ENCODE measurements at places on chromosomes 3 and 15. TPM values are rescaled to one million over a fixed set of nuclear protein-coding genes. Genes with fewer than 3 reads are reported as not detected.

DNA sequence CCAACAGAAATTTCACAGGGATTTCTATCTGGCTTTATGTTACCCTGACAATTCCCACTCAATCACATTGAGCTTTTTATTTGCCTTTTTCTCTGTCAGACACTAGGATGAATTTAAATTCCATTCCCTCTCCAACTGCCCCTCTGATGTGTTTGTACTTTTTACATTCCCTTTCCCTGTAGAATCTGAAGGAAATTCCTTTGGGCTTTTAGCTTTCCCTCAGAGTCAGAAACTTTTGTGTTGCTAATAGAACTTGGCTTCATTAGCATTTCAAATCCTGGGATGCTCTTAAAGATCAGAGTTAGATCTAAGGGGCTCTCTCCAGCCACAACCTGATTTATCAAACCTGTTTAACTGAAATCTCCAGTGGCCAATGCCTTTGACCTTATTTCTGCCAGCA, 7.9 kb upstream of the RARB start:
- DNase-seq, result no peak
- no peak overlapping the region for H3K4me3 ChIP-seq
- peaks cover 5% of the 10 kb centered on the region for H3K27me3 ChIP-seq

Gene CA12
- not detected for total RNA-seq

DNA sequence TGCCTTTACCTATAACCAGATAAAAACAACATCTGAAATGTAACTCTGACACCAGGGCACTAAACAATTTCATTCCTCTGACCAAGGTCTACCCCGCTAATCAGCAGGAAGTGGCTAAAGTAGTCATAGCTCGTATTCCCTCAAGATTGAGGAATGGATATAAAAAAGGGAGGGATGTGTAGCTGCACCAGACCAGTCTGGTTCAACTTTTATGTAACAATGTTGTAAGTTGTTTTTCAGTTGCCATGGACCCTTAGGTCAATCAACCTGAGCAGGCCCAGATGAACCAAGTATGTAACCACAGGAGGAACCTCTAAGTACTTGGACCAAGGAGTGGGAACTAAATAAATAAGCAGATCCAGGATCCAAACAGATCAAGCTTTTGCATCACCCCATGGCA, 28.4 kb upstream of the IFT57 start:
- H3K36me3 ChIP-seq, result peaks cover under 1% of the 10 kb centered on the region
- no peaks in the 10 kb centered on the region for H3K27me3 ChIP-seq
- no peak for DNase-seq
- H3K4me3 ChIP-seq, result no peak overlapping the region

GRCh38 chr15:60972866-60973265, 256.2 kb downstream of the RORA start:
- no peaks in the 10 kb centered on the region for H3K36me3 ChIP-seq
- H3K4me1 ChIP-seq, result peaks cover 3% of the 10 kb centered on the region
- H3K27me3 ChIP-seq, result peaks cover 6% of the 10 kb centered on the region
- DNase-seq, result no peak
- H3K4me3 ChIP-seq, result no peak overlapping the region

GRCh38 chr3:188207941-188208515, 54.1 kb downstream of the LPP start:
- H3K4me1 ChIP-seq, result no peaks in the 10 kb centered on the region
- DNase-seq, result no peak
- H3K36me3 ChIP-seq, result peaks cover 9% of the 10 kb centered on the region
- no peaks in the 10 kb centered on the region for H3K27me3 ChIP-seq

Gene SYNM
- 0.69 TPM for total RNA-seq

GRCh38 chr3:2771193-2771592, 339.0 kb downstream of the IL5RA start:
- H3K36me3 ChIP-seq, result no peaks in the 10 kb centered on the region
- H3K4me1 ChIP-seq, result no peaks in the 10 kb centered on the region
- no peaks in the 10 kb centered on the region for H3K27me3 ChIP-seq
- H3K27ac ChIP-seq, result no peak overlapping the region

- H3K27ac ChIP-seq, result no peak overlapping the region
- no peaks in the 10 kb centered on the region for H3K4me1 ChIP-seq
- H3K27me3 ChIP-seq, result peaks cover 6% of the 10 kb centered on the region
Measured at GRCh38 chr3:153785901-153786300, 335.3 kb upstream of the ARHGEF26 start.

DNA sequence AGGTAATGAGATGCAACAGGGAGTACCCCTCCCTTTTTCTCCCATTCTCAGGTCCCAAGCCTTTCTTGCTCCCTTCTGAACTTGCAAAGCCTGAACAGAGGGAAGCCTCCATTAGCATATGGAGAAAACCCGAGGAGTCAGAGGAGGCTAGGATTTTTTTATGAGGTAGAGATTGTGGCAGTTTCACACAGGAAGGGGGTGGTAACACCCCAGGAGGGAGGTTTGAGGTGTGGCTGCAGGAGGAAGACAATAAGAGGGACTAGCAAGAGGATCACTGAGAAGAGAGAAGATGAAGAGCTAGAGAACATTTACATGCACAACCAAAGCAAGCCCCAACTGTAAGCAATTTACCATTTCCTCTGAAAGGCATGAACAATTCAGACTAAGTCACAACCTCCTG, 322.7 kb downstream of the SV2B start:
- no peak overlapping the region for H3K27ac ChIP-seq
- no peak for DNase-seq

DNA sequence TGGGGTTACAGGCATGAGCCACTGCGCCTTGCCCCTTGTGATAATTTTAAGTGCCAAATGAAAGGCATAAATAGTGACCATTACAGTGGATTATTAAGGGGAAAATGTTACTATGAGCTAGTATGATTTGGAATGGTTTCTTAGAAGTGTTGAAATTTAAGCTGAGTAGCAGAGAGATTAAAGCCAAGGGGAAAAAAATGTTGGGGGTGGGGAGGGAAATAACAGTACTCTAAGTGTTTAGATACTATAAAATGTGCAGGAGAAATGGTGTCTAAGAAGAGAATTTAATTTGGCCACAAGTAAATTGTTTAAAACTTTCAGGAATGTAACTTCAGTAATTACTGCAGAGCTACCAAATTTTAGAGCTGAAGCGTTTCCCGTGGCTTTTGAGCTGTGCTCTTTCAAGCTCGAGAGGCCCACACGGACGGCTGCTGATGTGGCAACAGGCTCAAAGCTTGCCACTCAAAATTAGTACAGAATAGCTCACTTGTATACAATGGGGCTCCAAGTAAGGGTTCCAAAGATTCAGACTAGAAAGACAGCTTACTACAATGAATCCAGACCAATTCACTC, 23.9 kb upstream of the SLC12A8 start:
- no peak overlapping the region for H3K4me3 ChIP-seq
- peaks cover 27% of the 10 kb centered on the region for H3K4me1 ChIP-seq
- H3K27me3 ChIP-seq, result no peaks in the 10 kb centered on the region
- no peak overlapping the region for H3K27ac ChIP-seq

DNA sequence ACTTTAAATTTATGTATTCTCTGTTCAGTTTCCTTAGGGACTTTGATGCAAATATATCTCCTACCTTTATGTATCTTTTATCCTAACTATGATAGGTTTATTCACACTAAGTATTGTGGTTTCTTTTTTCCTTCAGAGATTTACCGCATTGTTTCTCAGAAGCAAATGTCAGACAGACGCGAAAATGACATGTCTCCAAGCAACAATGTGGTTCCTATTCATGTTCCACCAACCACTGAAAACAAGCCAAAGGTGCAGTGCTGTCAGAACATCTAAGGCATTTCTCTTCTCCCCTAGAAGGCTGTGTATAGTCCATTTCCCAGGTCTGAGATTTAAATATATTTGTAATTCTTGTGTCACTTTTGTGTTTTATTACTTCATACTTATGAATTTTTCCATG, 18.3 kb downstream of the RAB11A start:
- H3K27ac ChIP-seq, result peak overlapping the region; percentile 80
- peaks cover 76% of the 10 kb centered on the region for H3K4me1 ChIP-seq
- DNase-seq, result peak; percentile 72
- H3K4me3 ChIP-seq, result no peak overlapping the region

DNA sequence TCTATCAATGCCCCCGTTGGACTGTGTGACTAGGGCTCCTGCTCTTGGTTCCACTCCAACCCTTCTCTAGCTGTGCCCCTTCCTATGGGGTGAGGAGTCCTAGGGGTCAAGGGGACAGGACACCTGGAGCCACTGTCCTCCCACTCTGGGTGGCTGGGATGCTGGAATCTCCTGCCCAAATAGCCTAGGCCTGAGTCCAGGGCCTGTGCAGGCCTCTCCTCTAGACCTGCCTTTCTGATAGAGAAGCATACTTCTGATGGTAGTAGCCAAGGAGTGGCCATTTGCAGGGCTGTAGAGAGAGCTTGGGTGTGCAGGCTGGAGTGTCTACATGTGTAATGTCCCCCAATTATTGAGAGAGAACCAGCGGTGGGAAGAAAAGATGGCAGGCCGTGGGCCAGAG, 54.2 kb downstream of the ITGA11 start:
- H3K4me1 ChIP-seq, result peaks cover 8% of the 10 kb centered on the region
- DNase-seq, result no peak
- no peaks in the 10 kb centered on the region for H3K36me3 ChIP-seq

DNA sequence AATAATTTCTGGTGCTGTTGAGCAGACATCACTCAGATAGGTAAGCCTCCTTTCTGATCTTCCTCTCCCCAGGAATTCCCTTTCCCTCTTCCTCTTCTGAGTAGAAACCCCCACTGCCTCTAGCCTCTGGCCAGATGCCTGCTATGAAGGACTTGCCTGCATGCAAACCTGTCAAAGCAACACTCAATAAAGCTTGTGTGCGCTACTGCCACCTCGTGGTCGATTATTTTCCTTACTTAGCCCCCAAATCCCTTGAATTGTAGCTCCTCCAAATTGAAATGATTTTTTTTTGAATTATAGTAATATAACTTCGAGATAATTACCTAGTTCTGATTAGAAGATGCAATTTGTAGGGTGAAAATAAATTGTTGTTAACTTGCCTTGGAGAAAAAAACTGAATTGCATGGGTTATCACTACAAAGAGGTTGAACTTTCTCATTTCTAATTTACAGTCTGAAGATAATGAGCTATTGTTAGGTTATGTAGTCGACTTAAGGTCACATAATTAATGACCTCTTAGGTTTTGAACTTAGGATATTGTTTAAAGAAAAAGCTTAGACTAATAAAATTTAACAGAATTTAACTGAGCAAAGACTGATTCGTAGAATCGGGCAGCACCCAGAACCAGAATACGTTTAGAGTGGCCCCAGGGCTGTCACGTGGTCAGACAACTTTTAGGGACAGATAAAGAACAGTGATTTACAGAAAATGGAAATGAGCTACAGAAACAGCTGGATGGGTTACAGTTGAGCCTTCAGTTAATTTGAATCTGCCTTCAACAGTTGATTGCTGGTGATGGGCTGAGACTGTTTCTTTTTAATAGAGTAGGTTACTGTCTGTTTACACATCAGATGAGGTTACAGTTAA, 269.3 kb downstream of the ARPP21 start:
- H3K27me3 ChIP-seq, result no peaks in the 10 kb centered on the region
- peak; percentile 77 for DNase-seq
- no peaks in the 10 kb centered on the region for H3K4me1 ChIP-seq

DNA sequence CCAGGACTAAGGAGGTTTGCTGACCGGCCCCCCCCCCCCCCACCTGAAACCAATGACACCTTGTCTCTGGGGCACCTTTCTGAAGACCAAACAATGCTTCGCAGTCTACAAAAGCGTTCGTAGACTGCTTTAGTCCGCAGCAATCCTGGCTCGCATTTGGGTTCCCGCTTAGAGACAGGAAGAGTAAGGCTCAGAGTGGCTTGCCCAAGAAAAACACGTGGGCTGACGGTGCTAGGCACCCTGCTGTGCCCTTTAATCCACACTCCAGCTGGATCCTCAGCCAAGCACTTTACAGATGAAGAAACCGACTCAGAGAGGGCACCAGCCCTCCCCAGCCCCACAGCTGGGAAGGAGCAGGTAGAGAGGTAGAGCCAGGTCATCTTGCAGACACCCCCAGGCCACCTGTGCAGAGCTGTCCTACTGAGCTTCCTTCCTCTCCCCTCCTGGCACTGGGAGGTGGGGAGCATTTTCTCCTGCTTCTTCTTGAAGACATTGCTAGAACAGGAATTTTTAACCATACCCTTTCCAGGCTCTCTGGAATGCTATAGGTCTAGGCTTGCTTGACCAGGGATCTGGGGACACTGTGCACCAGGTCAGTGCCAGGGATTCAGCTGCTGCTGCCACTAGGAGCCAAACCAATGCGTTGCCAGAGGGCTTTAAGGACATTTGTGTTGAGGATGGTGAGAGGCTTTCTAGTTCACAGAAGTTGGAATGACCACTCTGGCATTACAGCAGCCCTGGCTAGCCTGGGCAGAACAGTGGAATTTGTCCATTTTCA, 1.0 kb upstream of the KLF15 start:
- H3K27me3 ChIP-seq, result peaks cover 45% of the 10 kb centered on the region
- no peaks in the 10 kb centered on the region for H3K36me3 ChIP-seq
- H3K4me3 ChIP-seq, result peak overlapping the region; percentile 72

DNA sequence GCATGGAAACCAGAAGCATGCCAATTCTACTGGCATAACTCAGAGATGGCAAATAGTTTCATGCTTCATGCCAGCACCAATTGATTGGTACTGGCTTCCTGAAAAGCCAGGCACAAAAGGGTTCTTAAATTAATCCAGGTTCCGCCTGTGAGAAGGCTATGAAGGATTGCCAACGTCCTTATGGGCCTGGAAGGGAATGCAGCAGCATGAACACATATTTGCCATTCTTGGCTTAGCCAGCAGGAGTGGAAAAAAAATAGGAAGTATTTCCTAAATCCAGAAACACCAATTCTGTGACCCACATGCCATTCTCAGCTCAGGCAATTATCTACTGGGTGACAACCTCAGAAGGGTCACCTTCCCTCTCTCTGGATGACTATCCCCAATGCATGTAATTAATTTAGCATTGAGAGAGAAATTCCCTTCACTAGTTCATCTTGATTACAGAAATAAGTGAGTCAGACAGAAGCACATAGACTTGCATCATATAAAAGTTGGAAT, 36.0 kb downstream of the ADAMTS9 start:
- no peak overlapping the region for H3K4me3 ChIP-seq
- DNase-seq, result no peak
- no peaks in the 10 kb centered on the region for H3K4me1 ChIP-seq
- H3K27ac ChIP-seq, result no peak overlapping the region
- H3K27me3 ChIP-seq, result no peaks in the 10 kb centered on the region

GRCh38 chr15:31560643-31561042, 234.0 kb downstream of the KLF13 start:
- no peaks in the 10 kb centered on the region for H3K4me1 ChIP-seq
- H3K27me3 ChIP-seq, result peaks cover 2% of the 10 kb centered on the region
- no peak for DNase-seq
- no peak overlapping the region for H3K27ac ChIP-seq
- no peak overlapping the region for H3K4me3 ChIP-seq

DNA sequence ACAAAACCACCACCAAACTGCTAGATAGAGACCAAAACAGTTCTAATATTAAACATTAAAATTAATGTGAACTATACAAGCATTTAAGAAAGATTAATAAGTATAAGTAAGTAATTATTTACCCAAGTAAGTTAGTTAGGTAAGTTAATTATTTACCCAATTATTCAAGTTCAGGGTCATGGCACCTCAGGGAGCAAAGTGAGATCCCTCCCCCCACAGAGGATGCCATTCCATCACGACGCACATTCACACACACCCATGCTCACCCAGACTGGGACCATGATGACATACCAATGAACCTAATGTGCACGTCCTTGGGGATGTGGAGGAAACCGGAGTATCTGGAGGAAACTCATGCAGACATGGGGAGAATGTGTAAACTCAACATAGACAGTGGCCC, 229.1 kb downstream of the NR2F2 start:
- no peaks in the 10 kb centered on the region for H3K27me3 ChIP-seq
- H3K36me3 ChIP-seq, result no peaks in the 10 kb centered on the region
- no peak for DNase-seq
- no peak overlapping the region for H3K4me3 ChIP-seq
- H3K4me1 ChIP-seq, result no peaks in the 10 kb centered on the region

- DNase-seq, result no peak
- H3K27me3 ChIP-seq, result no peaks in the 10 kb centered on the region
- H3K4me1 ChIP-seq, result peaks cover 7% of the 10 kb centered on the region
- no peaks in the 10 kb centered on the region for H3K36me3 ChIP-seq
Measured at GRCh38 chr3:187902936-187903335, 157.7 kb upstream of the BCL6 start.

Measured in activated CD8-positive, alpha-beta T cell treated with anti-CD3 and anti-CD28 coated beads for 36 hours (primary cell).